ENCODE measurements at places on chromosomes 3 and 15.

DNA sequence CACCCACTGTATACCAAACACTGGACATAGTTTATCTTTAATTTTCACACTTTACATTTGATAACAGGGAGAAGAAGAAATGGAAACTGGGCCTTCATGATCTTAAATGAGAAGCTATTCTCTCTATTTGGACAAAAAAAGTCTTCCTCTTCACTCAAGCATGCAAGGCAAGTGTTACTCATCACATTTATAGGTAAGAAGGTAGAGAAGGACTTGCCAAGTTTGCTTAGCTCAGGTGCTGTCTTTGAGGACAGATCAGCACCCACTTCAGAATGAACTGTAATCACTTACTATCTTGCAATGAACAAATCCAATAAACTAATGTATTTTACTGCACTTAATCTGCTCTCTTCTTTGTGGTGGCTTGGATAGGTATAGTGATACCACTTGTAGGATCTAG, 1.1 kb upstream of the MYH15 start:
- DNase-seq = no peak

DNA sequence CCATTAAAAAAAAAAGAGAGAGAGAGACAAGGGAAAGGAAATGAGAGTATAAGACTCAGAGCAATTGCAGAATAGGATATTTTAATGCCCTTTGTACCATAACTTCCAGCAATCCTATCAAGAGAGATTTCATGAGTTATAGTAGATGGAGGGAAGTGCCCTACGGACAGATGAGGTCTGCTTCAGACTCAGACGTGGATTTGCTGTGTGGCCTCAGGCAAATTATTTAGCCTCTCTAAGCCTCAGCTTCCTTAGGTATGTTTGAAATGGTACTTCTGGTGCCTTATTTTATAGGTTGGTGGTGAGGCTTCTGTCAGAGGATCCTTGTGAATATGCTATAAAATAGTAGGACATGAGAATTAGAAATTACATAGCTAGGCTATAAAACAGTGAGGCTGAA, 448.2 kb downstream of the EDEM1 start:
- DNase-seq = no peak

- DNase-seq = peak; percentile 35
Measured at GRCh38 chr3:49248840-49249227, 28.2 kb downstream of the C3orf62 start.

GRCh38 chr3:13026534-13026933, 46.7 kb downstream of the IQSEC1 start:
- no peak for DNase-seq

GRCh38 chr3:194318511-194319161, 32.5 kb downstream of the CPN2 start:
- no peak for DNase-seq

- no peak for DNase-seq
Measured at GRCh38 chr15:75028991-75029377, 5.6 kb downstream of the PPCDC start.

GRCh38 chr3:111729087-111729846, 129.8 kb upstream of the PHLDB2 start:
- peak; percentile 27 for DNase-seq

GRCh38 chr3:117409701-117410459, 700.3 kb downstream of the TUSC7 start:
- DNase-seq = no peak

DNA sequence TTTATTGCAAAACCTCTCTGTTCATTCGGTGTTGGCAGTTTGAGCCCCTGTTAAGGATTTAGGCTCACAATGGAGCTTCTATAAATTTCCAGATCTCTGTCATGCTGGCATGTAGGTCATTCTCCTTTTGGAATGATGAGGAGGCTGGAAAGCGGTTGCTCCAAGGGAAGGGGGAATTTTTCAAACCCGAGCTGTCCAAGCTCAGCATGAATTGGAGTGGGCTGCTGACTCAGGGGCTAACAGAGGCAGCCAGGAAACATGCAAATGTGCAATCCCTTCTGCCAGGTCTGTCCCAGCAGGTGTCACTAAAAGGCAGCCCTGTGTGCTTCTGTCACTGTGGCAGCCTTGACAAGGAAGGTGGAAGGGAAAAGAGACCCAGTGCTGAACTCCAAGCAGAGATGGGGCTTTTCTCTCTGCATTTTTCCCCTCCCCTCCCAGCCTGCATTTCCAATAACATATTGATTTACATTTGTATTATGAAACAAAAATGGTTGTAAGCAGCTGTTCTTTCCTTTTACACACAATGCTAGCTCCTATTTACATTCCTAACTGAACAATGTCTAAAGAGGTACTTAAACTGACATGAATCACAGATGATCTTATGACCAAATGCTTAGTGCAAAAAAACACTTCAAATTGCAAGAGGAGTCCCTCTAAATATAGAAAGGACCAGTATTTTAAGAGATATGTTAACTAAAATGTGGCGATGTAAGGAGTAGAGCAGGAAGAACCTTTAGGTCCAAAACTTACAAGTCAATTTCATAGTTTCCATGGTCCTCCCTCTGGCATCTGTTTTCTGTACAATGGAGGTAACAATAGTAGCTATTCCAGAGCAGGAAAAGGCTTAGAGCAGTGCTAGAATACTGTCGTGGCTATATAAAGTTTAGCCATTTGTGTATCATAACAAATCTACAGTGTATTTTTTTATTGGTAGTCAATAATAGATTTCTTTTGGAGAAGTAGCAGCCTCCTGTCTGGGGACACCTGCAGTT, 84.5 kb upstream of the ATP10A start:
- DNase-seq = peak; percentile 12

DNA sequence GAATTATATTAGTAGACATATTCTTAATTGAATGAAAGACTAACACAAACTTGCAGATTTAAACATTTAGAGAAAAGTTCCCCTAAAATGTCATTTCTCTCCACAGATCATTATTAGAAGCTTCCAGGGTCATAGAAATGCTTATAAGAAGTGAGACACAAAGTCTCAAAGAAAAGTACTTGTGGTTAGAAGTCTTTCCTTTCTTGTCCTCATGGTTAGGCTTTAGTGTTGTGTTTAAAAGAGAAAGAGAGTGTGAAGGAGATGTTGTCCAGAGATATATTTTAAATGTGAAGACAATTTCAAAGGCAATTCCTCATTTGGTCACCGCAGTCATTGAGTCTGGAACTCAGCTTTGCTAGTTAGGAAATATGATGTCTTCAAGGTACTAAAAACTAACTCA, 230.4 kb upstream of the ARPP21 start:
- no peak for DNase-seq

DNA sequence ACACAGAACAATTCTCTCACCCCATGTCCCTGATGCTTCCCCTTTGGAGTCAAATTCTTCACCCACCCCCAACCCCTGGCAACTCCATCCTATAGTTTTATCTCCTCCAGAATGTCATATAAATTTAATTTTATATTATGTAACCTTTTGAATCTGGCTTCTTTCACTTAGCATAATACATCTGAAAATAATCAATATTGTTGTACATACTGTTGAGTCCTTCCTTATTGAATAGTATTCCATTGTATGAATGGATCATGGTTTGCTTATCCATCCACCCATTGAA, 98.9 kb upstream of the TSC22D2 start:
- DNase-seq = no peak

DNA sequence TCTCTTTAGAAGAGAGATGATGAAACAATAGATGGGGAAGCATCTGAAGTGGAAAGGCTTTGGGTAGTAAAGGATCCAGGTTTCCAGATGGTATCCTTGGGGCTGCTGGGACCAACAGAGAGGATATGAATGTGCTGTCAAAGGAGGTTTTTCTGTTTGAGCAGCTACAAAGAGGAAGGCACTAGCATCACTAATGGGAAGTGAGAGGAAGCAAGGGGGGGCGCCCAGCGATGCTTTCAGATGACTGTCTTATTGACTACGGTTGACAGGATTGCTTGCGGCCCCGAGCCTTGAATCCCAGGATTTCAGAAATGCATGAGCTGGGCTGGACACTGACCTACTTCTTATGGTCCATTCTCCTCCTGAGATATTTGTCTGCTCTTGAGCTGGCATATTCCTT, 103.8 kb upstream of the GALNT15 start:
- no peak for DNase-seq

DNA sequence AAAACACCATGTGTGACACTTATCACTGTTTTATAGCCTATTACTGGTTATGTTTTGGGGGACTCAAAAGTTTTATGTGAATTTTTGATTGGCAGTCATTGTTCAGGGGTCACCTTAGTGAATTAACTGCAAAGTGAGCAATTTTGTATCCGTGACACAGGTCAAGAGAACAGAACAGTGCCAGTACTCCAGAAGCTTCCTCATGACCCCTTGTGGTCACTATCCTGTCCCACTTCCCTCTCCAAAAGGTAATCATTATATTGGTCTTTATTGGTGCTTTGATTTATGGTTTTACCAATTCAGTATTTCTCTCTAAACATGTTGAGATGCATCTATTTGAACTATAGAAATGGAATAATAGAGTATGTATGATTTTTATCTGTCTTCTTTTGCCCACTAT, 107.1 kb downstream of the STT3B start:
- DNase-seq = no peak

DNA sequence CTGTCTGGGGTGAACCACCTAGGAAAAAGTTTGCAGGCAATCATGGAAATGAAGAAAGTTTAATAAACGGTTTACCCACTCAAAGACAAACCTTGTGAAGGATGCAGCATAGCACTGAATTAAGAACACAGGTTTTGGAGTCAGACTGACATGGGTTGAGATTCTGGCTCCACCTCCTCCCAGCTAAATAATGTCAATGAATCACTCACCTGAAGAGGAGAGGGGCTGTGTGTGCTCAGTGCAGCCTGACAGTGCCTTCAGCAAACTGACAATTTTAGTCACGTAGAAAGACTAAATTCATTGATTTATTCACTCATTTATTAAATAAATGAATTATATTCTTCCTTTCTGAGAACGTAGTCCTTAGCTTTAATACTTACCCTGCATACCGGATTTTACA, 18.9 kb downstream of the NR1I2 start:
- DNase-seq = no peak

GRCh38 chr3:126040386-126040785, 43.5 kb downstream of the SLC41A3 start:
- no peak for DNase-seq

DNA sequence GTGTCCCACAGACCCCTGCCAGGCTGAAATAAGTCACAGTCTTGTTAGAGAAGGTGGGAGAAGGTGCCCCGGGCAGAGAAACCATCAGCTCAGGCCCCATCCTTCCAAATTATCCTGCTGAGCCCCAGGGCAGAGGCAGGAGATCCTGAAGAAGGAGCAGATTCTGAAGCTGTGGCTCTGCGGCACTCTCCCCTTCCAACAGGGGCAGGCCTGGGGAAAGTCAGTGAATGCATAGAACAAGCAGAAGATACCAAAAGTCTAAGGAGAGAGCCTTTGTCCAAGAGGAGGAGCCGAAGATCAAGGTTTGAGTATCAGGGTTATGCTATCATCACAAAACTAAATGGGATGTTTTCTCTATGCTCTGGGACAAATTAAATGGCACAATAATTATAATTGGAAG, 249.3 kb downstream of the XXYLT1 start:
- DNase-seq = no peak

DNA sequence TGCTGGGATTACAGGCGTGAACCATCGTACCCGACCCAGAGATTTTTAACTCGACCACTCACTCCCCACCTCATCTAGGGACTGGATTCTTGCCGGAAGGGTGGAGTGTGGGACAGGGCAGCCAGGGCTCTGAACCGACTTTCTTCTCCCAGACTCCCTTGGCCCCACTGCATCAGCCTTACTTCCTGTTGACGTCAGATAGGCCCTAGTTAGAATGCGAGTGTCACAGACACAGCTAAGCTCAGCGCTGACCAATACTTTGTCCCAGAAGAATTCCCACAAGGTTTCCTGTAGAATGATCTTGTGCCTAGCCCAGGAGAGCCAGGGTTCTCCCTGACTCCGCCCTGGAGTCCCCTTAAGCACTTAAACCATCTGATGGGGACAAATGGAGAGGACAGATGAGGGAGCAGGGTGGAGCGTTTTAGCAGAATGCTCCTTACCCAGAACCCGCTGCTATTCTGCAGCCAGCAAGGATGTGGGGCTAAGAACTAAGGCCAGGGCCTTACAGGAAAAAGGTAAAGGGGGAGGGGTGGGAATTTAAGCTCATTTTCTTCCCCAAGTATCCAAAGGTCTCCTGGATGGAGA, 5.8 kb upstream of the TUSC2 start:
- DNase-seq = no peak

GRCh38 chr3:58375254-58375653, 42.6 kb downstream of the PXK start:
- DNase-seq = no peak

- DNase-seq = no peak
Measured at GRCh38 chr15:40244961-40245523, 6.2 kb downstream of the PAK6 start.

- DNase-seq = no peak
Measured at GRCh38 chr3:38566215-38566528, 70.0 kb downstream of the EXOG start.

DNA sequence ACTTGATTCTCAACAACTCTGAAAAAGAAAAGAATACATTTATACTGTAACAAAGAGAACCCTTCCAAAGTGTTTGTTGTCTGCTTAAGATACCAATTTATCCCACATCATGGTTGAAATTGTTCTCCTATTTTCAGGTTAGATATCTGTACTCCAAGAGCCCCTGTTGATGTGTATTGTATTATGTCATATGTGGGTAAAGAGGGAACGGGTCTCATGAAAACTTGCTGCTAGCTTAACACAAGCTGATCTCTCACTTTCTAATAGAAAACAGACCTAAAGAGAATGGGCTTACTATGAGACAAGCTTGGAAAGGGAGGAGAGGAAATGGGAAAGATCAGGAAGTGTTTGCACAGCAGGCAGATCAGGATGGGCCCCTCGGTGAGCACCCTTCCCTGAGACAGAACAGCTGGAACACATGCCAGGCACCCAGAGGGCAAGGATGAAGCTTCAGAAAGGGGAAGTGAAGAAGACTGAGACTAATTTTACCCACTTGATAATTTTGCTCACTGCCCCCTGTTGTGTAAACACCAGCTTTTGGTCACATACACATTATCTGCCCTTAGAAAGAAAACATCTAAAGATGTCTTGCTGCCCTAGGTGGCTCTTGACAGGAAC, 747.9 kb upstream of the CCDC54 start:
- DNase-seq = no peak

DNA sequence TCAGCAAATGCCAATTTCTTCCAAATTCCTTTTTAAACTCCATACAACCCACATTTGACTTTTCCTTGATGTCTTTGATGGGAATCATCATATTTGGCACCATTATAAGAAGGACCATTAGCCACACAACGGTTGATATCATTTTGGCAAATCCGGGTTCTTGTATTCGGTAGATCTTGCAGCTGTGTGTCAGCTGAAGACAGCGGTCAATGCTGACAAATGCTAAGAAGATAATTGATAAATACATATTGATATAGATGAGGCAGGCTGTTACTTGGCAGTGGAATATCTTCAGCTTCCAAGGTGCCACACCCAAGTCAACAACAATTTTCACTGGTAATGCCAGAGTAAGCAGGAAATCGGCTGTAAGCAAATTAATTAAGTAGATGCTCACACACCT, 4.2 kb downstream of the GPR171 start:
- DNase-seq = no peak

GRCh38 chr3:101791778-101792177, 12.8 kb downstream of the NXPE3 start:
- DNase-seq = no peak
